ENCODE measurements at places on chromosomes 16 and 17.

DNA sequence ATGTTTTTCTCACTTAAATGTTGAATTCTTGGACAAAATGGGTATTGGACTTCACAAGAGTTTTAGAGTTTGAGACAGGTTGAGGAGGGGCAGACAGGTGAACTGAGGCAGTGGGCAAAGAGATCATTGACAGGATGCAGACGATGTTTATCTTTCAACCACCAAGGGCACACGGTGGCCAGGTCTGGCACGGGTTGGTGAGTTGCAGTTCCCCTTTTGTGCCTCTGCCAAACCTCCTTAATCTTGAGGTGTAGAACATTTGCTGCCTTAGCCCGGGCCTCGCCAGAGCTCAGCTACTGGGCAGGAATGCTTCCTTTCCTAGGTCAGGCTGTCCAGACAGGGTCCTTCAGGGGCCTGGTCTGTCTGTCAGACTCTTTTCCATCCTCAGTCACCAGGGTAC, 567.4 kb upstream of the SOX9 start:
- DNase-seq = no peak

- DNase-seq = no peak
These were observed 81.4 kb upstream of the FOXF1 start for GRCh38 chr16:86428729-86429517.

DNA sequence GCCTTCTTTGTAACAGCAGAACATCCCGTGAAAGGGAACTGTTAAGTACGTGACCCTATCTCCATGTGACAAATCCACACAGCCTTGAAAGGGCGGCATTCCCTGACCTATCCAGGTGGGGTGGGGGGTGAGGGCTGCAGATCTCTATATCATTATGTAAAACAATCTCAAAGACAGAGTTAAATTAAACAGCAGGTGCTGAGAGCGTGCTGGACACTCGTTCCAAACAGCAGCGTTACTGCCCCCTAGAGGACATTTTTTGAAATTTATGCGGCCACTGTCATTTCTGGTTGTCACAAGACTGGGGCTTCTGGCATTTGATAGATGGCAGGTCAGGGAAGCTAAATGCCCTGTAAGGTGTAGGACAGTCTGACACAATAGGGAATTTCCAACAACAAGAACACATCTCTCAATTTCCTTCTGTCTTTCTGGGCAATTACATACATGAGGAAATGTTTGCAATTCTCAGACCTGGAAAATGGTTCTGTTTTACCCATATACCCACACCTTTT, 6.7 kb upstream of the SLC25A39 start:
- DNase-seq = peak; percentile 53

- DNase-seq = no peak
These were observed 14.3 kb downstream of the GDPD1 start for GRCh38 chr17:59234631-59235030.

DNA sequence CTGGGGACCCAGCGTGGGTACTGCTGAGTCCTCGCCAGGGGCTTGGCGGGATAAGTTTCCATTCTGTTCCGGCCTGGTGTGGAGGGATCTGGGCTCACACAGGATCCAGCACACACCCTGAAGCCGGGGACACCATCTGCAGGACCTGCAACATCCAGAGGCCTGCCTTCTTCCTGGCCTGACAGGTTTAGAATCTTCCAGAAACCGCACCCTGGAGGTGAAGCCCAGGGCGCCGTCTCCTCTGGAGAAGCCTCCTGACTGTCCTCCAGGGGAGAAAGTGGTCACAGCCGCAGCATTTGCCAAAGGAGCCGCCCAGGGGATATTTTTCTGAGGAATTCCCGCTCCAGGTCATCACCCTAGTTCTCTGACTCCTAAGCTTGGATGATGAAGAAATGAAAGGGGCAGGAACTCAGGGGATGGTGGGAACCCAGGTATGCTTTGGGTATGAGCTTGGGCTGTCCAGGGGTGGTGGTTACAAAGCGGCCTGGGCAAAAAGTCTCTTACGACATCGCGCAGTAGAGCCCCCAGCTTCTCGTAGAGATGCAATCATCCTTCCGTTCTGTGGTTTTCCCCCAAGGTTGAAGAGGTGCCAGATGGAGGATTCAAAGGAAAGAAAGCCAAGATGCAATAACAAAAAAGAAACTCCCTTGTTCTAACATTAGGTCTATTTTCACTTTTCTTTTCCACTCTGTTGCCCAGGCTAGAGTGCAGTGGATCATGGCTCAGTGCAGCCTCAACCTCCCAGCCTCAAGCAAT, 9.1 kb upstream of the CRISPLD2 start:
- DNase-seq = peak; percentile 4

DNA sequence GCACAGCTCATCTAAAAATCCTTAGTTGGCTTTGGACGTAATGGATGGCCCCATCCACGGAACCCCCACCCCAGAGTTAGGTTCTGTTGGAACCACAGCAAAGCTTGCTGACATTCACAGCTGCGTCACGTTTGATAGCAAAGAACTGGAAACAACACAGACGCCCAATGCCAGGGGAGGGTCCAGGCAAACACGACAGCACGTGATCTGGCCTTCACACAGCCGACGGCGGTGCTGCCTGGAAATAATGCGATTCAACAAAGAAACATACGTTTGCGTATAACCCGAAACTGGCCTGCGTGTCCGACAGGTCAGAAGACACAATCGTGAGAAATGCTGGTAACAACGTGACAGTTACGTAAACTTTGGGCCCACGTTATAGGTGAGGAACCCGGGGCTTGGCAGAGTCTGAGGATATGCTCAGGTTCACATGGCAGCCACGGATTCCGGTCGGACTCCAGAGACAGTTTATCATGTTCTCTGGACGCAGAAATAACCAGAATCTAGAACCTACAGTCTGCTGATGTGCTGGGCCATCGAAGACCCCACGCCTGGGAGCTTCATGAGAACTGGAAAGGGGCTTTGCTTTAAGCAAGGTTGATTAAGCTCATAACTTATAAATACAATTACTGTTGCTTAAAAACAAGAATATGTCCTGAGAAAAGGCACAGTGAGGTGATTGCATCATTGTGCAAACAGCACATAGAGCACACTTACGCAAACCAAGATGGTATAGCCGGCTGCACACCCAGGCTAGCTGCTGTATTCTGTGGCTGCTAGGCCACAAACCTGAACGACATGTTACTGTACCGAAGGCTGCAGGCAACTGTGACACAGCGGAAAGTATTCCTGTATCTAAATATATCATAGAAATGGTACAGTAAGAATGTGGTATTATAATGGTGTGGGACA, 70.4 kb downstream of the RPH3AL start:
- DNase-seq = no peak

GRCh38 chr17:78672871-78673371, 95.7 kb upstream of the DNAH17 start:
- DNase-seq = no peak

GRCh38 chr16:69078073-69078472, 27.4 kb upstream of the HAS3 start:
- DNase-seq = no peak

- DNase-seq = no peak
These were observed 19.3 kb upstream of the SLFN13 start for GRCh38 chr17:35467824-35468223.

DNA sequence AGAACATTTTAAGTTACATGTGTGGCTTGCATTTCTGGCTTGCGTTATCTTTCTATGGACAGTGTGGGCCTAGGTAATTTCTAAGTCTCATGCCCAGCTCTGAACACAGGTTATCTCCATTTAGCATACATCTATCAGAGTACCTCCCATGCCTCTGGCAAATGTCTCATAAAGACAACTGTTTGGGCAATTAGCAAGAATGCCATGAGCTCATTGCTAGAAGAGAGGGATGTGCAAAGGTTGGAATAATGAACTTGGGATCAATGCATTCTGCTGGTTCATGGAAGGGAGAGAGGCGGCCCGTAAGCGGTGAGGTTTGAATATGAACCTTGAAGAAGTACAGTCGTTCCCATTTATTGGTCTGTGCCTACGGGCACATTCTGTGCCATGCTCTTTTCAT, 14.4 kb downstream of the SYT17 start:
- no peak for DNase-seq

DNA sequence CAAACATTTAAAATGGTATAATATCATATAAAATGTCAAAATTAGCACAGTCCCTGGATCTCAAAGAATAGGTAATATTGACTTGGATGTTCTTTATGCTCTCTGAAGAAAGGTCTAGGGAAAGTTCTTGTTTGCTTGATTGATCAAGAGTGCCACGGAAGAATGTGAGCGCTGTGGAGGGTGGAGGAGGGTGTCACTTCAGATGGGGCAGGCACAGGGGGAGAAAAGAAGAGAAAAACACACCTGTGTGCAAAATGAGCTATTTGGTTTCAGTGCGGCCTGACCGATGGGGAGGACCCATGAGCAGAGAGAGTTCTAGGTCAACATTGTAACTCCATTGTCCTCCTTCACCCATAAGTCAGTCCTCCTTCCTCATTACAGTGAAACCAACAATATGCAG, 8.8 kb upstream of the VPS4A start:
- no peak for DNase-seq

DNA sequence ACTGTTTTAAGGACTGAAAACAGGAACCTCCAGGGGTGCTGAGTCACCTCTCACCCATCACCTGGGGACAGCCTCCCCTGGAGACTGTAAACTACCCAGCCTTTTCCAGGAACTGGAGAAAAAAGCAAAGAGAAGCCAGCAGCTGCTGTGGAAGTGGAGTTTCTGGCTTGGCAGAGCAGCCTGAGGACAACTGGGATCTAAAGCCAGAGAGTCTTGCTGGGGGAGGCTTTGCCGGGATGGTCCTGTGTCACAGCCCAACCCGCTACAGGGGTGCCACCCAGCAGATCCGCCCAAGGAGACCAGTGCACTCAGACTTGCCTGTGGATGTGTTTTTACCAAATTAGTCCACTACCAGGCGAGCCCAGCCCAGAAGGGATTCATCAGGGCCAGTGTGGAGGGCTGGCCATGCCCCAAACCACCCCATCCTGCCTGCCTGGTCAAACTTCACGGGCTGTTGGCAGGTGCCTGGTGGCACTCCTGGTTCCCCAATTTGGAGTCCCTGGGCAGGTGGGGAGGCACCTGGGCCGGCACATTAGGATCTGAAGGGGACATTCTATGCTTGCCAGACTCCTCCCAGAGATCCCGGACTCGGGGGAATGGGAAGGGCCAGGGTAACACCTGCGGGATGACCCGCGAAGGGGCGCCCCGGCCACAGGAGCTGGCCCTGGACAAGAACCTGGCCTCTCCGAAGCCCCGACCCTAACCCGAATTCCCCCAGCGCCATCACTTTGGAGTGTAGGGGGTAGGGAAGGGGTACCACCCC, 771 bp downstream of the MSRB1 start:
- no peak for DNase-seq

- DNase-seq = no peak
These were observed 7.4 kb downstream of the CIBAR2 start for GRCh38 chr16:85104821-85105391.

DNA sequence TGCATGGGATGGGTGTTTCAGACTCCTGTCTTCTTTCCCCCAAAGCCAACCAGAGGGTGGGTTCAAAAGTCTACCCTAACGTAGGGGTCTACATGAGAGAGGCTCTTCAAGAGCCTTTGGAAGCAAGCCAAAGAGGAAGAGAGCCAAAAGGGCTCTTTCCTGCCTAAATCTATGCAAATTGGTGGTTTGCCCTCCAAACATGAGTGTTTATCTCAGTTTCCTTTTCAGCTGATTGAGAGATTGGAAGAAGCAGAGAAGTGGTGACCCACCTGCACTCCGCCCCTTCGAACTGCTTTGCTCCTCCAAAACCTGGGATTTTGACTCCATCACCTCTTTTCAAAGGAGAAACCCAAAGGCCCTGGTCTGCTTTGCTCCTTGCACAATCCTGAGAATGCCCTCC, 65.4 kb upstream of the MAF start:
- no peak for DNase-seq

- no peak for DNase-seq
These were observed 6.0 kb upstream of the CCL3 start for GRCh38 chr17:36095992-36096391.

GRCh38 chr17:8732406-8733085, 12.1 kb downstream of the CCDC42 start:
- no peak for DNase-seq

DNA sequence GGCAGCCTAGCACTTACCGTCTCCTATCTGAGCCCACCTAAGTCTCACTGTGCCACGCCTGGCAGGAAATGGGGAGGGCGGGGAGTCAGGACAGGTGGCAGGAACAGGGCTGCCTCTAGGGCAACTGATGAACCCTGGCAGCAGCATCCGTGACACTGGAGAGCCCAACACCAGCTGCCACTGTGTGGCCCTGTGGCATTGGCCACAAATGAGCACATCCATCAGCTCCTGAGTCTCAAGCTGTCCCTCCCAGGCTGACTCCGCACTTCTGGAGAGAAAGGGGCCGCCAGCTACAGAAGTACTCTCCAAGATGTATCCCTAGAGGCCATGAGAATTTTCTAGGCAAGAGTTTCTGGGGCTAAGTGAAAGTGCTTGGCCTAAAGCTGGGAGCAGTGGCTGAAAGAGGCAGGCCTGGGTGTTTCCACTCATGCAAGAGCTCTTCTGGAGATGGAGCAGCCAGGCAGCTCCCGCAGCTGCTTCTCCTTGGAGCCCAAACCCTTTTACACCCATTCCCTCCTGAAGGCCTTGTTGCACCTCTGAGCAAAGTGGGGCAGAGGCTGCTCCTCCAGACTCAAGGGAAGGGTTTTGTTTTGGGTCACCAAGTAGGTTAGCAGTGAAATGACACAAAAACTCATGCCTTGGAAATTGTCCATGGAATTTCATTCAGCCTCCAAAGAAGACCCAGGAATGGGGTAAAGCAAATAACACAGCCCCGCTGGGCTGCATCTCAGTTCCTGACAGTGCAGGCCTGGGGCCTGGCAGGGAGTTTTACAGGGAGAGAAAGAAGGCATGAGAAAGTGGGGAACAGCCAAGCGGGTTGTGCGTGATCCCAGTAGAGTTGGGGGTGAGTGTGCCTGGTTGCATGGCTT, 25.8 kb downstream of the PEMT start:
- no peak for DNase-seq

DNA sequence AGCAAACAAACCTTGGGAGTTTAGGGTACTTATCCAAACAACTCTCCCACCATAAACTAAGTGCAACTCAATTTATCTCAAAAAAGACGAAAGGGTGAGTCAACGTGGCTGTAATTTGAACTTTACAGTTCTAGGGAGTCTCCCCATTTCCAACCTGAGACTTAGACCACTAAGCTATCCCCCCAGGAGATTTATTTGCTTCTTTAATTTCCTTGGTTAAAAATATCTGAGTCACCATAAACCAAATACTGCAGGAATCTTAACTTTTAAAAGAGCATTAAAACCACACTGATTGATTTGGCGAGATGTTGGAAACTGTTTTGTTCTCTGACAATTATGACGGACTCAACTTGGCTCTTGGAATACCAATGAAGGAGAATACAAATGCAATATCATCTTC, 299.3 kb upstream of the SOX9 start:
- no peak for DNase-seq

GRCh38 chr17:7029659-7030058, 6.2 kb upstream of the SLC16A13 start:
- DNase-seq = no peak

DNA sequence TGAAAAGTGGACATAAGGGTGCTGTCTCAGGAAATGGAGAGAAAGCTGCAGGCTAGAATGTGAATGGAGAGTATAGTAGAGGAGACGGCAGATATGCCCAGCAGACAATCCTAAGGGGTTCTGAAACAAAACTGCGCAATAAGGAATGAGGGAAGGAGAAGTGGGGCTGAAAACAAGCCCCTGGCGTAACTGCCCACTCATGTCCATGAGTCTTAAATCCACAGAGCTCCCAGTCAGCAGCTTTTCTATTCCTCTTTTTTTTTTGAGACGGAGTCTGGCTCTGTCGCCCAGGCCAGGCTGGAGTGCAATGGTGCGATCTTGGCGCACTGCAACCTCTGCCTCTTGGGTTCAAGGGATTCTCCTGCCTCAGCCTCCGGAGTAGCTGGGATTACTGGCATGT, 5.9 kb downstream of the STRADA start:
- no peak for DNase-seq

GRCh38 chr17:56203430-56203829, 50.2 kb downstream of the ANKFN1 start:
- no peak for DNase-seq

Measured in stimulated activated CD8-positive, alpha-beta memory T cell treated with anti-CD3 and anti-CD28 coated beads, Interleukin-15, amount 100 ng/mL, for 48 hours (primary cell).